ENCODE measurements at places on chromosomes 3 and 15.

DNA sequence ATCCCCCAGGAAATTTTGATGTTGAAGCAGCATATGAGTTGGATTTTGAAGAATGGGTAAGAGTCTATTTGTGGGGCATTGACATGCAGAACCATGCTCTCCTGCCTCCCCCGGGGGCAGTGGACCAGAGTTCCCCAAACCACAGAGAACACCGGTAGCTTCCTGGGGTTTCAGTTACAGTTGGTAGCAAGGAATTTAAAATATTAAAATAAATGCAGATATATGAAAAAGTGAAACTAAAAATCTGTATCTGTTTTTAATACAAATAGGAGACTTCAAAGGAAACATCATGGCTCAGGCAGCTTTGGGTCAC lies 37.4 kb downstream of the SLC9A9 start:
- DNase-seq, result no peak

GRCh38 chr3:62705721-62706120 lies 169.5 kb downstream of the CADPS start:
- no peak for DNase-seq

GRCh38 chr15:53665930-53666329 lies 93.5 kb downstream of the WDR72 start:
- DNase-seq, result no peak

DNA sequence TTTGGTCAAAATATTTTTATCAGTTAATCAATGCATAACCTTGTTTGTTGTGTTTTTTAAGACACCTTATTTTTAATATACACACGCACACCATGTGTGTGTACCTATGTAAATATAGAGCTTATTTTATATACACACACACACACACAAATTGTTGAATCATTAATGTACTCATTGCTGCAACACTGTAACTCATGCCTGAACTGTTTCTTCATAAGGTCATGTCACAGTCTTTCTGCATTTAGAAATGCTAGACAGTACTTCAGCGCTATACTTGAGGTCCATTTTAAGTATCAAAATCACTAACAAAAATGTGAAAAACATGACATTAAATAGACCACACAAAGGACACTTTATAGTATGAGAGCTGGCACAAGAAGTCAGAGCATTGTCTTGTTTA lies 589.4 kb downstream of the SI start:
- DNase-seq, result no peak

GRCh38 chr3:170488802-170489201 lies 70.1 kb downstream of the CLDN11 start:
- DNase-seq, result no peak

DNA sequence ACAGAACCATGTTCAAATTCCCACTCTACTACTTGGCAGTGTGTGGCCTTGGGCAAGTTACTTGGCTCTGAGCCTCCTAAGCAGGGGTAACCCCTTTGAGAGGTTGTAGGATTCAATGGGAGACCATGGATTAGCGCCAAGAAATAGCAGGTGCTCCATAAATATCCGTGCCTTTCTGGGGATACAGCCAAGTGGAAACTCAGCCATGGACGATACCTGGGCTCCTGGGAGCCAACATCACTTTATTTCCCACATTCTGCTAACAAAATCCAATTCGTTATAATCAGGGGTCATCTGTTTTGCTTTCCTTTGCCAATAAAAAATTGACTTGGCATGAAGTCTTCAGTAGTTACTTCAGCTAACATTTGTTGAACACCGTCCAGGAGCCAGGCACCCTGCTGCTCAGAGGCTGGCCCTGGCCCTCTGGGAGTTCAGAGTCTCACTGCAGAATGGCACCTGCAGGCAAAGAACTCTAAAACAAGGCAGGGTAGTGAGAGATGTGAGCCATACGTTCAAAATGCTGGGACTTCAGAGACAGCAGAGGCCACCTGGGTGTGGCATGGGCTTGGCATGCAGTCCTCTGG lies 42.3 kb downstream of the ZDHHC19 start:
- no peak for DNase-seq

- DNase-seq, result no peak
Observed at GRCh38 chr3:64167351-64167750, 57.9 kb downstream of the PRICKLE2 start.

- no peak for DNase-seq
Observed at GRCh38 chr3:160801386-160802118, 45.5 kb downstream of the PPM1L start.

- DNase-seq, result no peak
Observed at GRCh38 chr3:148625095-148625736, 72.5 kb upstream of the AGTR1 start.

GRCh38 chr3:149026718-149027117 lies 35.4 kb downstream of the GYG1 start:
- DNase-seq, result no peak

GRCh38 chr3:11568503-11569155 lies 75.1 kb downstream of the VGLL4 start:
- DNase-seq, result no peak

GRCh38 chr3:46509661-46510187 lies 11.9 kb downstream of the RTP3 start:
- DNase-seq, result no peak

- DNase-seq, result no peak
Observed at GRCh38 chr3:168883145-168883544, 780.4 kb downstream of the MECOM start.

- no peak for DNase-seq
Observed at GRCh38 chr3:31022716-31023115, 128.3 kb upstream of the GADL1 start.

DNA sequence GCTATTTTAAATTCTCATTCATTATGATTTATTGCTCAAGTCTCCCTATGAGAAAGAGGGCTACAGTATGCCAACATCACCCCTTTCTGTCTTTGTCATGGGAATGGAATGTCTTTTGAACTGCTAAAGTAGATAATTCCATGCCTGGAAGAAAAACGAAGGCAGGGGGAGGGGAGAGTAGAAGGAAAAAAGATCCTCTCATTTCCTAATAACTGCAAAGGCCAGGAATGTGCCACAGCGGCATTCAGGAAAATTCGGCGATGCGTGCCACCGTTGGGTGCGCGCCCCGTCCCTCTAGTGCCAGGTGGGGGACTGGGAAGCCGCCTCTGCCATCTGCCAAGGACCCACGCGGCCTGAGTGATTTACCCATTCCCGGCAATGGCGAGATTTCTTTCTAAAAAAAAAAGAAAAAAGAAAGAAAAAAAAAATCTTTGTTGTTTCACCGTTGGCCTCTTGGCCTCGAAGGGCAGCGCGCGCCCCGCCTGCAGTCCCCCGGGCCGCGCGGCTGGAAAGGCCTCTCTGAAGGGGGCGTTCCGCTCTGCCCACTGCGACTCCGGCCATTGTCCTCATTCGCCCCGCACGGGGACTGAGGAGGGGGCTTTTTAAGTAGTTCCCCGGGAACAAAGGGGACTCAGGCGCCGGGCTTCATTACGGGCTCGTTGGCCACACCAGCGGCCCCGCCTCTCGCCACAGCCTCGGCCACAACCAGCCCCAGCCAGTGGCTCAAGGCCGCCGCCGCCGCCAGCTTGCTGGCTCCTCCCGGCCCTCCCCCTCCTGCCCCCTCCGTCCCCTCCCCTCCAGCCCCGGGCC lies 54.5 kb downstream of the CPN2 start:
- DNase-seq, result no peak
